AG10803 (cell line): ENCODE measurements at places on chromosomes 12 and 14.

DNA sequence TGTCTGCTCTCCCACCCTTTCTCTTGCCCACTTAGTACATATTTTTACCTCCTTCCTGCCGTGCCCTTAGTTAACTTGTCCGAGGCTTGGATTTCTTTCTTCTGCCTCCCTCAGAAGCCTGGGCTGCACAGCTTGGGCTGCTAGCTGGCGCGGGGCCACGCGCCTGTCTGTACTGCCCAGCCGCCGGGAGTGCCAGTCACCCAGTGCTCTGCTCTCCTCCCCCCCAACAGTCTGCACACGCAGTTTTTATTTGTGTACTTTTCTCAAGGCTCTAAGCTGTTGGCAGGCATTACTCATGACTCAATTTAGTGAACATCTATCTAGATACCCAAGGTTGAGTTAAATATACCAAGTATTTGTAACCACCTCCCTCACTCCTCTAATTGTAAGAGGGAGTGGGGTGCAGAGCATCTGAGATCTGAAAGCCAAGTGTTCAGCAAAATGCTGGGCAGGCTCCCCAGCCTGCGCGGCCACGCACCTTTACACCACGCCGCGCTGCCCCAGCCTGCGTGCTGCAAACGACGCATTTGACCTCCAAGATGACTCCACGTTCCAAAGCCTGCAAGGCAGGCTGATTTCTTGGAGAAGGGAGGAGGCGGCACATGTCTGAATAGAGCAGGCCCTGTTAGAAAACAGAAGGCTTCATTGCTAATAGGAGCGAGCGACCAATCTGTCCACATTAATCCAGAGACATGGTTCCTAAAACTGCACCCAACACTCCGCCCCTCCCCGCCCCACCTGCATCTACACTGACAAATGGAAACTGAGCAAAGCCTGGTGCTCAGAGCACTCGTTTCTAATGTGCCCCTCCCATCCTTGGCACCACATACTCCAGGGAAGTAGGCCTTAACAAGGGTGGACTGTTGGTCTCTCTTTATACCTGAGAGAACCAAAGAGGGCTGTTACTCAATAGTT lies 18.2 kb upstream of the CACNA2D4 start:
- DNase-seq = peak; percentile 59

- no peak for DNase-seq
Measured at GRCh38 chr14:20627346-20628027, 14.0 kb downstream of the OR6S1 start.

DNA sequence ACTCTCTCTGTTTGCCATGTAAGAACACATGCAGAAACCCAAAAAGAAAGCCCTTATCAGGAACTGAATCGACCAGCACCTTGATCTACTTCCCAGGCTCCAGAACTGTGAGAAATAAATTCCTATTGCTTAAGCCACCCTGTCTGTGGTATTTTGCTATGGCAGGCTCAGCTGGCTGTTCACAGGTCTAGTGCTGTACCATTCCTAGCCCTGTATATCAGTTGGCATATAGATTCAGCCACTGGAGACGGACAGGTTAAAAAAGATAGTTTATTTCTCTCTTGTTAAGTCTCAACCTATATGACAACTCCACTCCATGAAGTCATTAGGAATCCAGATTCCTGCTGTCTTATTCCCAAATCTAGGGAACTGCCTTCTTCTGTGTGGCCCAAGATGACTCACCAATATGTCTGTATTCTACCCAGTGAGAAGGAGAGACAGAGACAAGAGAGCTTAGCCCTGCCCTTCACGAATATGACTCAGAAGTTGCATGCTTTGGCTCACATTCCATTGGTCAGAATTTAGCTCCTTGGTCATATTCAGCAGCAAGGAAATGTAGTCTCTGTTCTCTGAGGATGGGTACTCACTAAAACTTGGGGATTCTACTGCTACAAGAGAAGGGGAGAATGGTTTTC lies 57.0 kb downstream of the PLEKHG7 start:
- peak; percentile 88 for DNase-seq

DNA sequence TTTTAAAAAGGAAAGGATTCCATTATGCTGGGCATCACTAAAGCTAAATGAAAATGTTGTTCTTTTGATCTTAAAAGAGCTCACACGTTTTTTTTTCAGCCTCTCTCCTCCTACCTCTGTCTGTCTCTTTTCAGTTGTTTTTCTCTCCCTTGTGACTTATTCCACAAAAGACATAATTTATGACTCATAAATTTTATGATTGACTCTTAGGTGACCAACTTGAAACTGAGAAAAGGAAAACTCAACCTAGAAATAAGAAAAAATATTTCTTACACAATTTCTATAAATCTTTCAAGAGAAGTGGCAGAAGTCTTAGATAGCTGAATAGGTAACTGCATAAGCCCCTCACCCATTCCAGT lies 227.7 kb upstream of the DDHD1 start:
- DNase-seq = no peak

- DNase-seq = no peak
Measured at GRCh38 chr12:8475508-8476203, 19.9 kb downstream of the CLEC6A start.

- no peak for DNase-seq
Measured at GRCh38 chr14:61342932-61343331, 21.6 kb downstream of the PRKCH start.

GRCh38 chr12:51798501-51798900 lies 50.0 kb downstream of the FIGNL2 start:
- DNase-seq = peak; percentile 15

DNA sequence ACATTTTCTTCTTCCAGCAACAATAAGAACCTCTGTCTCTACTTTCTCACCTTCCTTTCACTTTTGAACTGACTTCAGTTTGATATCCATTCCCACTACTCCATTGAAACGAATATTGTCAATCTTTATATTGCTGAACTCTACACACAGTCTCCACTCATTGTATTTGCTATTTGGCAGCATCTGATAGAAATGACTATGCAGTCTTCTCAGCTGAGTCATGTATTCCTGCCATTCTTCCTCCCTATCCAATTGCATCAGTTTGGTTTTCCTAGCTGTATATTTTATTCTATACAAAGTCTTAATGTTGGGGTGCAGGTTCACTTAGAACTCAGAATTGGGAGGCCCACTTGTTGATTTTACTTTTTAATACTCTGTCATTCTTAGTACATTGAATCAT lies 107.5 kb upstream of the CPNE8 start:
- DNase-seq = no peak

- peak; percentile 88 for DNase-seq
Measured at GRCh38 chr12:47717443-47718193, 7.7 kb downstream of the ENDOU start.

DNA sequence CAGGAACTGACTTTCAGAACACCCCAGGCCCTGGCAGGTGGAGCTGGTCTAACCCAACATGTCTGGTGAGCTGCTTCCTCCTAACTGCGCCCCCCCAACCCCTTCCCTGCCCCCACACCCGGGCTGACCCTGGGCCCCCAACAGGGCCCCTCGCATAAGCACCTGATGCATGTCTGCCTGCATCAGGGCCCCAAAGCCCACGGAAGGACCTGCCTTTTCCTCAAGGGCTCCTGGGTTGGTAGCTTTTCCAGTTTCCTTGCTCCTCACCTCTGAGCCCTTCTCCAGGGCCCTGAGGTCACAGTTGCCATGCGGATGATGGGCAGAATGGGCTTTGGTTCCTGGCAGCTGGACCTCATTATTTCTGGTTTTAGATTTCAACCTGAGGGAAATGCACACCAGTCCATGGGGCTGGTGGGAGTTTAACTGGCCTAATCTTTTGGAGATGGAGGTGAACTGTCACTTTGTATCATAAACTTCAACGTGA lies 18.5 kb downstream of the TESC start:
- DNase-seq = no peak

- no peak for DNase-seq
Measured at GRCh38 chr12:49542592-49543160, 3.8 kb downstream of the KCNH3 start.

DNA sequence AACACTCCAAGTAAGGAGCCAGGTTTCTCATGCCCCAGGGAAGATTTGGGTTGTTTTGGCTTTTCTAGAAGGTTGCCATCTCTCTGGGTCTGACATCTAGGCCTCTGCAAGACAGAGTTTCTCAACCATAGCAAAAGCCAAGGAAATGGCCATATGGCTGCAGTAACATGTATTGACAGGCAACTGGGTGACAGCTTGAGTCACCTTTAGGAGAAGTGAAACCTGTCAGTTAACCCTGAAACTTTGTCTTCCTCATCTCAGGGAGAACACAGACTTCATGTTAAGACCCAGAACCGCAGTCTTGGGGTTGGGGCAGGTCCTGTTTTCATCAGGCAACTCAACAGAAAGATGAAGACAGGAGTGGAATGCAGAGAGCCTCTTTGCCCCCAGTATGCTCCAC lies 46.0 kb upstream of the PLBD1 start:
- DNase-seq = no peak

DNA sequence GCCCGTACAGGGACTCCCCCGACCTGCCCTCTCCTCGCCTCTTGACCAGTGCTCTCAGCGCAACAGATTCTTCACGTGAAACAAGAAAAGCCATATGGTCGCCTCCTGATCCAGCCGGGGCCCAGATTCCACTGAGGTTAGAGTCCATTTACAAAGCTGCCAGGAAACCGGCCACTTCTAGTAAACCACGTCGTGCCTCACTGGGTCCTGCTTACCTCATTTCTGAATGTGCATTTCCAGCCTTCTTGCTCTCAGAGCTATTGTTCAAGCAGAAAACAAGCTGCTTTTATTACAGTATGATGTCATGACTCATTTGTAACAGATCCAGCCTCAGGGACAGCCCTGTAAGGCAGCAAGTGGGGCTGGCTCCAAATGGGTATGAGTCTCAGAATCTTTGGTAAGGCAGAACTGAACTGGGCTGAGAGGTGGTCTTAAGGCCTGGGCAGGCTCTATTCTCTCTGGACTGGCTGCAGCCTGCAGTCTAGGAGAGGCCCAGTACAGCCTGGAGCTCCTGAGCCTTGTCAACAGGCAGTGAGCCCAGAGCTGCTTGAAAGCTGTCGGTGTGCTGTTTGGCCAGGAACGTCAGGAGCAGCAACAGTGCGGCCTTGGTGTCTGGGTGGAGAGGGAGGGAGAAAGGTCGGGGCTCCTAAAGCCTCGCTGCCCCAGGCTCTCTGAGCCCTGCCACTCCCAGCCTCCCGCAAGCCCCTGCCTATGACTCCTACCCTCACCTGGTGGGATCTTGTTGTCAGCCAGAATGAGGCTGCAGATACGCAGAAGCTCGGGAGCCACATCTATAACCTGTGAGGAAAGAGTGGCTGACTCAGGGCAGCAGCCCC lies 8.3 kb downstream of the REC8 start:
- DNase-seq = peak; percentile 85

- no peak for DNase-seq
Measured at GRCh38 chr12:102776041-102776440, 141.0 kb downstream of the PAH start.

- no peak for DNase-seq
Measured at GRCh38 chr12:93148412-93148811, 219.3 kb upstream of the EEA1 start.

GRCh38 chr12:94488463-94488862 lies 28.8 kb upstream of the CEP83 start:
- DNase-seq = no peak

- DNase-seq = peak; percentile 35
Measured at GRCh38 chr14:74478996-74479635, 14.0 kb downstream of the NPC2 start.
